ENCODE measurements at places on chromosomes 7 and 10. TPM values are rescaled to one million over a fixed set of nuclear protein-coding genes. Genes with fewer than 3 reads are reported as not detected.

DNA sequence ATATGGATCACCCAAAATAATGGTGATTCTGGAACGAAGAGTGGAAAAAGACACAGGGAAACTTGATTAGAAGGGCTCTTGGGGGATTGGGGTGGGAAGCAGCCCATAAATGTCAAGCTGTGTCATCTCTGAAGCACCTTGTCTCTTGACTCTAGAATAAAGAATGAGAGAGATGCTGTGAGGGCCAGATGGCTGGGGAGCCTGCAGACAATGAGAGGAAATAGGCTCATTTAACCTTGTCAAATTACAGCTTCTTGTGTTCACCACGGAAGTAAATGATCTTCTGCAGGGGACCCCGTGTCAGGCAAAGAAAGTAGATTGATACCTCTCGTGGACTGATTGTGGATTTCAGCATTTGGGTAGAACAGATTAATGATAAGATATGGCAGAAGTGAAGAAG lies 159.3 kb downstream of the ST7 start:
- no peak for DNase-seq

DNA sequence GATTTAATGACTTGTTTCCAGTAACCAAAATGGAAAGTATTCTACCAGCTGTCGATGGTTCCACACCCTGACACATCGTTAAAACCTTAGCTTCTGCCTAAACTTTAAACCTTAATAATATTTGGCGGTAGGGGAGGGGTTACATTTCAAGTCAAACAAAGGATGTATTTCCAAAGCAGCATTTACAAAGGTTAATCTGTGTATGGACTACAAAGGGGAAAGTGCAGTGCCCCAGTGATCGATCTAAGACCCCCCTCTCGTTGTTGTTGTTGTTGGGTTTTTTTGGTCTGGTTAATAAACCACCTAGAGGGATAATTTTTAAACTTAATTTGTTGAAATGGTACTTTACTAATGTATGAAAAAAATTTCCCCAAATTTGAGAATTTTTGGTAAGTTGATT lies 1.1 kb upstream of the STEAP2 start:
- no peak for DNase-seq

CDC14C gene
- total RNA-seq = not detected

ZNF425 gene
- total RNA-seq = 4.3 TPM

DNA sequence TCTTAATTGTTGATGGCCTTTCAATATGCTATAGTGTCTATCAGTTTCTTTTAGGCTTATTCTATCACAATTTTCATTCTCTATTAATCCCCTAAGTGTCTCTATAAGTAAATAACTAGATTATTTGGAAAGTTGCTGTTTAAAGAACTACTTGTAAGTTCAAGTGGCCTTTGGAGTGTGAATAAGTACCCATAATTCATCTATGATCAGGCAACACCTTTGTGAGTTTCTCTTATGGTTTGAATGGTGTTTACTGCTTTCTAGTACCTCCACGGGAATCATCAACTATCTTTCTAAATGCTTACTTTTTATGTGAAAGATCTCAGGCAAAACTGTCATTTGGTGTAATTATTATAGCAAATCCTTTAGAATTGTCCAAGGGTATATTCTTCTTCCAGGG lies 166.7 kb downstream of the POU6F2 start:
- DNase-seq = no peak

GRCh38 chr7:73706126-73707044 lies 13.1 kb downstream of the STX1A start:
- DNase-seq = no peak

COL13A1 gene
- total RNA-seq = 6.0 TPM

- DNase-seq = peak; percentile 98
Measured at GRCh38 chr7:130891254-130892094, 157.5 kb upstream of the KLF14 start.

DNA sequence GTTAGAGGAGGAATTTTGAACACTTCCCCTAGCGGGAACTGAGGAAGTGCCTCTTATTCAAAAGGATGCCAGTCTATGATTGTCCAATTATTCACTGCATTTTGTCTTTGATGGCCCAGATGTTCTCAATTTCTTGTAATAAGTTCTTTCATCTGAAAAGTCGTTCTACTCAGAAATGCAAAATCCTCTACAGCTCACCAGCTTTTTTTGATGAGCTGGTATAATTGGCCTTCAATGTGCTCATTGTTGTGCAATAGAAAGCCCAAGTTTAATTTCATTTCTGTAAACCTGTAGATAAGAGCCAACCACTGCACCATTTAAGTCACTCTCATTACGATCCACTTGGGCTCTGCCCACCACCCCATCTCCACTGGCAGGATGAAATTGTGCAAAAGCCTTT lies 978.7 kb upstream of the AUTS2 start:
- no peak for DNase-seq

GRCh38 chr10:15349112-15349511 lies 22.0 kb downstream of the FAM171A1 start:
- DNase-seq = no peak

DNA sequence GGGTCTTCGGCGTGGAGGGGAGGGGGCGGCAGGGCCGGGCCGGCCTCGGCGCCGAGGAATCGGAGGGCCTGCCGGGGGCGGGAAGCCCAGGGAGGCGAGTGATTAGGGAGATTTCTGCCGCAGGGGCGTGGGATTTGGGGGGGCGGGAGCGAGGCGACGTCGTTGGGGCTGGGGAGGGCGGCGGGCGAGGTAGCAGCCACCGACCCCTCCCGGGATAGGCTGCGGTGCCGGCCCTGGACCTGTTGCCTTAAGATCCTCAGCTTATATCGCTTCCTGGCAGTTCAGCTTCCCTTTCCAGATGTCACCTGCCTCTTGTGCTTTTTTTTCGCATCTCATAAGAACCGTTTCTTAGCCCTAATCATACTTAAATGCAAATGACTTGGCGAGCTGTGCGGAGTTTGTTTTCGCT lies 655 bp downstream of the LMTK2 start:
- DNase-seq = peak; percentile 13

Measured in fibroblast of the aortic adventitia (primary cell).